ENCODE measurements at places on chromosomes 6 and 20. TPM values are rescaled to one million over a fixed set of nuclear protein-coding genes. Genes with fewer than 3 reads are reported as not detected.

Gene PTK7
- total RNA-seq, result 13.6 TPM

Gene FAM217A
- not detected for total RNA-seq

Gene OR11A1
- total RNA-seq, result not detected

Gene ECT2L
- total RNA-seq, result not detected

Gene PLG
- not detected for total RNA-seq

Gene BPIFB1
- not detected for total RNA-seq

Gene ZBTB9
- 4.6 TPM for total RNA-seq

GRCh38 chr6:161233986-161234661 lies 39.7 kb downstream of the AGPAT4 start:
- DNase-seq, result no peak

- no peak for DNase-seq
Observed at GRCh38 chr6:9623985-9624384, 790.9 kb downstream of the TFAP2A start.

GRCh38 chr20:9202420-9203080 lies 133.7 kb downstream of the PLCB4 start:
- DNase-seq, result no peak

DNA sequence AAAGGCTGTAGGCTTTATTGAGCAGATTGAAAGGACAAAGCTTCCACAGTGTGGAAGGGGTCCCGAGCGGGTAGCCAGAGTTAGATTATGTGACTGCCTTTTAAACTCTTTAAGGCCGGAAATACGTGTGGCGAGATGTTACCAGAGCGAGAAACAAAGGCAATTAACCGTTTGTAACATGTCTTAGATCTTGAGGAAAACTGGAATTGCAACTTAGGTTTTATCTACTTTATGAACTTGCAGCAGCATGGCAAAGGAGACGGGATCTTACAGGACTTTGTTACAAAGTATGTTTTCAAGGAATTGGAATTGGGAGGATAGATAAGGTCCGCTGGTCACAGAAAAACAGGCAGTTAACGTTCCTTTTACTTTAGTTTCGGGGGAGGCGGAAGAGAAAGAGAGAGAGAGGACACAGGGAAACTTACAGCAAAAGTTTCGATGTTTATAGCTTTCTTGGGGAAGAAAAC lies 594.7 kb upstream of the ADGRB3 start:
- DNase-seq, result no peak

DNA sequence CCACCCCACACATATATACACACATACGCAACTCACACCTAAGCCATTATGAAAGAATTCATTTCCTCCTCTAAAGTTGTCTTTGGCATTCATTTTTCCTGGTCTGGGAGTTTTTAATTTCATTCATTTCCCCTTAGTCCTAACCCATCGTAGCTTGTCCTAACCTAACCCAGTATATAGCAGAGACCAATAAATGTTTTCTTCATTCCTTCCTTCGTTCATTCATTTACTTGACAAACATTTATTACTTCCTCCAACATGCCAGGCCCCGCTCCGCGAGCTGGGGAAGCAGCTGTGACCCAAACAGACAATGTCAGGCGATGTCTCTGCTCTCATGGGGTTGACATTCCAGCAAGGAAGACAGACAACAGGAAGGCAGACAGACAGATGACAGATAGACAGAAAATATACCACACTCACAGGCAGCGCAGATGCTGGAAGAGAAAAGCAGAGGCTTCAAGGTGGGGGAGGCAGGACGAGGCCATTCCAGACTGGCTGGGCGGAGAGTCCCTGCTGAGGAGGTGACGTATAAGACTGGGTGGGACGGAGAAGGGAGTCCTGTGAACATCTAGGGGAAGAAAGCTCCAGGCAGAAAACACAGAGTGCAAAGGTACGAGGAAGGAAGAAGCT lies 33.7 kb upstream of the SIRPA start:
- no peak for DNase-seq

GRCh38 chr20:38125157-38126056 lies 39.7 kb downstream of the TGM2 start:
- DNase-seq, result peak; percentile 90

- no peak for DNase-seq
Observed at GRCh38 chr6:85081102-85081501, 316.7 kb upstream of the TBX18 start.

DNA sequence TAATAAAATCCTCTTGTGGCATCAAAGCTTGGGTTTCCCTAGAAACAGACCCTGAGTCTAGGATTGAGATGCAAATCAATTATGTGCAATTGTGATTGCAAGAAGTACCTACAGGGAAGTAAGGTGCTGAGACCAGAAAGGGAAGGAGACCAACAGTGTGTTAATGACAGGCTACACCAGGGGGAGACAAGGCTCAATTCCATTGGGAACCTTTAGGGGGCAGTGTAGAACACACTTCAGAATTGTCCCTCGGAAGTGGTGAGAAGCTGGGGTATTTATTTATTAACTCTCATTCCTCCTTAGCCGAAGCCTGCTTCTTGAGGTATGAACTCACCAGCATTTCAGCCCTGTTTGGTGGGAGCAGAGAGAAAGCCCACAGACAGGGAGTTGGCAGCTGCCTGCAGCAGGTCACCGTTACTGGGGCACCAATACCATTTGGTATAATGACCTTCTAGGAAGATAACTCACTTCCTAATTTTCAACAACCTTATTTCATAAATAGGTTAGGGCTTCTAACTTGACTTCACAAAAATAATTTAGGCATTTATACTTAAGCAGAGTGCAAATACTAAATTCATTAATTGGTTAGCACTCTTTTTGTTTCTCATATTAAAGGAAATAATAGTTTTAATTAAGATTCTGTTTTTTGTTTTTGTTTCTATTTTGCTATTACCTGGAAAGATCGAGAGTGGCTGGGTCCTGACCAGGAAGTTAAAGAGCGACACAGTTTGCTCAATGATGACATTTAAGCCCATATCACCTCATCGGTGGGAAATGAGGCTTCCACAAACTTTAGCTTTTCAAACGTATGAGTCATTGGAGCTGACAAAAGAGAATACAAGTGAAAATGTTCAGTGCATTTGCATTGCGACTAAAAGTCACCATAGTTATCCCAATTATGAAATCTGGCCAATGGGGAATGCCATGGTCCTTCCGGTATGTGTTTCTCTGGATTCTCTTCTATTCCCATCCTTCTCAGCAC lies 94.8 kb downstream of the BTBD3 start:
- no peak for DNase-seq

- no peak for DNase-seq
Observed at GRCh38 chr6:17877196-17877894, 110.1 kb downstream of the KIF13A start.

- no peak for DNase-seq
Observed at GRCh38 chr6:79536585-79536953, 661 bp downstream of the LCA5 start.

- no peak for DNase-seq
Observed at GRCh38 chr20:44579313-44580081, 2.9 kb upstream of the PKIG start.

GRCh38 chr20:39110819-39111136 lies 148.6 kb downstream of the DHX35 start:
- no peak for DNase-seq

DNA sequence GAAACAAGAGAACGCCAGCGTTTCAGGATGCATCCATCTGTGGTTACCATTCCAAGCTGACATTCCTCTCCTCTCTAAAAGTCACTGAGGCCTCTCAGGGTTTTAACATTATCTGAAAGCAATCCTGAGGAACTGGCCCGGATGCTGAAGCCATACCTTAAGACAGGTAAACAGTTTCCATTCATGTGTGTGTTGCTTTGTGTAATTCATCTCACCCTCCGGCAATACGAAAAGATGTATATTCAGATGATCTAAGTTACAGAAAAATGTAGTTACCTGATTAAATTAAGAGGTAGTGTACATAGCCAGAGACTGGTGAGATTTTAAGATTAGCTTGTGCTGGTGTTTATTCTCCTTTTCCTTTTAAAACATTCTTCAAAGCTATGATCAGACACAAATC lies 68.4 kb upstream of the BACH2 start:
- DNase-seq, result no peak

DNA sequence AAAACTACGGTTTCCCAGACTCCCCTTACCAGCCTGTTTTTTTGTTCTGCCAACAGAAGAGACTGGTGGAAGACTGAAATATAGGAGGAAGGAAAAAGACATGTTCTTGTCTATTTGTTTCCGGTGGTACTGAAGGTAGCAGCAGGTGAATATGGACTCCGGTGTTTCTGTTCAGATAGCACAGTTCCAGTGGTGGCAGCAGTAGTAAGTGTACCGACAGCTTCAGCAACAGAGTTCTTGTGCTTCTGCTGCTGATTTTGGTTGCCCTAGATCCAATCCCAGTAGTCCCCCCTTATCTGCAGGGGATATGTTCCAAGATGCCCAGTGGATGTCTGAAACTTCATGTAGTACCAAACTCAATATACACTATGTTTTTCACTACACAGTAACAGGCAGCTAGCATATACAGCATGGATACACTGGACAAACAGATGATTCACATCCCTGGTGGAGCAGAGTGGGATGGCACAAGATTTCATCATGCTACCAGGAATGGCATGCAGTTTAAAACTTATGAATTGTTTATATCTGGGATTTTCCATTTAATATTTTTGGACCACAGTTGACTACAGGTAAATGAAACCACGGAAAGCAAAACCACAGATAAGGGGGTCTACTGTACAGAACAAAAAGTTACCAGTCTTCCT lies 301.8 kb downstream of the BTBD9 start:
- DNase-seq, result no peak

GRCh38 chr6:111750753-111751673 lies 122.2 kb downstream of the FYN start:
- no peak for DNase-seq

GRCh38 chr20:24096264-24096663 lies 107.7 kb upstream of the GGTLC1 start:
- DNase-seq, result no peak

DNA sequence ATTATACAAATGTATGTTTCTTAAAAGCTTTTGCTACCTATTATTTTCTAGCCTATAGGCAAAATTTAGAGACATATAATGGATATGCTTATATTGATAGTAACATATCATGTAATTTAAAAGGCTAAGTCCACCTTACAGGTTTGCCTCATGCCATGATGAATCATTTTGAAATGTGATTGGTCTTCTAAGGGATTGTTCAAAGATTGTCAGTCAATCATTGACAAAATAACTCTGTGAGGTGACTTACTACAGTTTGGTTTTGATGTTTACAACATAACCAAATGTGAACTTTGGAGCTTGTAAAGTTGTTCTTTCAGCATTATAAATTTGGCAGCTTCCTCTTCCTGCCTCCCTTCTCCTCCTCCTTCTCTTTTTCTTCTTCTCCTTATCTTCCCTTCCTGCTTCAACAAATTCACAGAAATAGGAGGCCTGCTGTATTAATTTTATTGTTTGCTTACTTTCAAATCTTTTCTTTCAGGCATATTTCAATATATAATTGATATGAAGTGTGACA lies 39.7 kb upstream of the ZFP64 start:
- DNase-seq, result no peak

DNA sequence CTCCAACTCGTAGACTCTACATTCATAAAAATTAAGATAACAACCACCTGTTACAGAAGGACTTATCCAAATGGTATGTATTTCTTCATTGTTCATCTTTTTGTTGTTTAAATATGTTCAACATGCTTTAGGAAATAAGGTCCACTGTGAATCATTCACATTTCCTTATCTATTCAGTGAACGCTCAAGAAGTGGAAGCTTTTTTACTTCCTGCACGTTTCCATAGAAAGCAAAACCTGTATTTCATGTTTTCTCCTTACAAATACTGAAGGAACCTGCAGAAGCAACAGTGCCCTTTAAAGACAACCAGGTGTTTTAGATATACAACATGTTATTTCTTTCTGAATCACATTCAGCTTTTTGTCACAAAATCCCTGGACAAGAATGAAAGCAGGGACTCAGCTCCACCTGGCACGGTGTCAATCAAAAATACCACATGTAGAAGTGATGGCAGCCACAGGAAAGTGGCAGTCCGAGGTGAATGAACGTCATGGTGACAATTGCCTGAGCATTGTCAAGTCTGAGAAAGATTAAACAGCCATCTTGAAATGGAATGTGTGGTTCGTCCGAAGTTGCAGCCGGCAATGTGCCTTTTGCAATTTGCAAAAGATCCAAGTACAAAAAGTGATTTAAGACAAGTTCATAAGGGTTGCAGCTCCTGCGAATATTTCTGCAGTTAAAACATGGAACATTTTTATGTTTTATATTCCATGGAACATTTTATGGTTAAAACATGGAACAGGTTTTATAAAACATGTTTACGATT lies 66.7 kb upstream of the RIPOR2 start:
- no peak for DNase-seq

GRCh38 chr6:11208854-11209253 lies 23.6 kb downstream of the NEDD9 start:
- no peak for DNase-seq

DNA sequence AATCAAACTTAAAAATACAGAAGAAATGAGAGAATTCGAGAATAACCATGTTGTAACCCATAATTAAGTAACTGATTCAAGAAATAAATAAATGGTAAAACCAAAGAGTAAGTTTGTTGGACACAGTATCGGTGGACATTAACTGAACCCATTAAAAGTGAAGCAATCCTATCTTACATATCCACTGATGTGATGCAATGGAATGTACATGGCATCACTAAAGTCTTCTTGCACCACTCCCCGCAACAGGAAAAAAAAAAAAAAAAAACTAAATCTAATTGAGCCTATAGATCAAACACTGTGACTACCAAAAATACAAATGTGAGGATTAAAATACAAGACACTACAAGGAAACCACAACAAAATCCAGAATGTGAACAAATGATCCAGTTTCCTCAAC lies 7.9 kb downstream of the SNX14 start:
- no peak for DNase-seq

DNA sequence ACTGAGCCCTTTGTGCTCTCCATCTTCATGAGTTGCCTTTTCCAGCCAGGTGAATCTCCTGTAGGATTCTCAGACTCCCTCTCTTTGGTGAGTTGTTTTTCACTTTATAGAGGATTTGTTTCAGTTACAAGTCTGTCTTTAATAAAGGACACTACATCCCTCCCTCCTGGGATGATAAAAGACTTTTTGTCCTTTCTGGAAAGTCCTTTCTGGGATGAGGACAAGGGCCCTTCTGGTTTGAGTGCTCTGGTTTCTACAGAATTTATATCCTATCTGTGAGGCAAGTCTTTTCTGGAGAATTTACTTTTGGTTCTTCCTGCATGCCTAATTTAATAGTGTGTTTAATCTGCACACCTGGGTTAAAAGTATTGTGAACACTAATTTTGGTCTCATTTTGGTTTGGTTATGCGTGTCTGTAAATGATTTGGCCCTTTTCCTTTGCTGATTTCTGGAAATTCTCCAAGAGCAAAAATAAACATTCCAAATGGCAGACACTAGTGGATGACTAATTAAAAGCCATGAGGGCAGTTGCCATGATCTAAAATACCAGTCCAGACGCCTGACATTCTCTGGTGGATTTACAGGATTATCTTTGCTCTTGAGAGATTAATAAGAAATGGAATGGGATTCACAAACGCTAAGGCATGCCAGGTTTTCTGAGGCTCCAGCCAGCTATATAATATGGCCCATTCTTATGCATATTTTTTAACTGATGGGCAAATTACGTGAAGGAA lies 44.8 kb downstream of the TCP11 start:
- DNase-seq, result no peak

DNA sequence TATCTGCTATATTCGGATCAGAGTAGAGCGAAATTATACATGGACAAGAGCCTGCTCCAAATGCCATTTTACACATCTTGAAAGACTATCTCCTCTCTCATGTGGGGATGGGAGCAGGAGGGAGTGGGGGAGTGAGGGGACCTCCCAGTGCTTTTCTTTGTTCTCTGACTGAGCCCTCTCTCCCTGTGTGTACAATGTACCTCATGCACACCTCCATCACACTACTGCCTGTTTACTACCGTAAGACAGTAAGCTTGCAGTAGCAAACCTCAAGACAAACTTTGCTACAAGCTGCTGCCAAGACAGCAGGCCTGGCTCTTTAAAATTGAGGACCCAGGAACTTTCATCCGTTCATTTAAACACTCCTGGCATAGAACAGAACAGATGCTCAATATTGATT lies 7.2 kb downstream of the NHSL1 start:
- no peak for DNase-seq

Data from mesenteric fat pad (tissue), 1 donor.